Fibroblast of lung (primary cell): ENCODE measurements at places on chromosomes 2 and 18.
A peak's percentile ranks its signal among the peaks of the same experiment; 100 is the strongest.

GRCh38 chr2:154449951-154450658 is 248.4 kb upstream of the KCNJ3 start:
- DNase-seq, result no peak

DNA sequence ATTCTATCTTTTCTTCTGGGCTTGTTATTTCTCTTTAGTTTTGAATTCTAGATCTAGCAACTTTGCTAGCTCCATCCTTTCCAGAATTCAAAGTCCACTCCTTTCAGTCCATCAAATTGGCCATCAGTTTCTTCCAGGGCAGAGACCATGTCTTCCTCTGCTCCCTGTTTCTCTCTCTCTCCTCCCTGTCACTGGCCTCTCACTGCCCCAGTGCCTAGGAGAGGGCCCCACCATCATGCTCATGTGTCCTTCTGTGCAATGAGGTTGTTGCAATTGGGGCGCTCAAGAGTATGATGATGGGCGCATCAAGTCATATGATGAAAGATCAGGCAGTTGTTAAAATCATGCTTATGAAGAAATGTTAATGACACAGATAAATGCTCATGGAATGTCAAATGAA is 159.2 kb upstream of the HS6ST1 start:
- no peak for DNase-seq

DNA sequence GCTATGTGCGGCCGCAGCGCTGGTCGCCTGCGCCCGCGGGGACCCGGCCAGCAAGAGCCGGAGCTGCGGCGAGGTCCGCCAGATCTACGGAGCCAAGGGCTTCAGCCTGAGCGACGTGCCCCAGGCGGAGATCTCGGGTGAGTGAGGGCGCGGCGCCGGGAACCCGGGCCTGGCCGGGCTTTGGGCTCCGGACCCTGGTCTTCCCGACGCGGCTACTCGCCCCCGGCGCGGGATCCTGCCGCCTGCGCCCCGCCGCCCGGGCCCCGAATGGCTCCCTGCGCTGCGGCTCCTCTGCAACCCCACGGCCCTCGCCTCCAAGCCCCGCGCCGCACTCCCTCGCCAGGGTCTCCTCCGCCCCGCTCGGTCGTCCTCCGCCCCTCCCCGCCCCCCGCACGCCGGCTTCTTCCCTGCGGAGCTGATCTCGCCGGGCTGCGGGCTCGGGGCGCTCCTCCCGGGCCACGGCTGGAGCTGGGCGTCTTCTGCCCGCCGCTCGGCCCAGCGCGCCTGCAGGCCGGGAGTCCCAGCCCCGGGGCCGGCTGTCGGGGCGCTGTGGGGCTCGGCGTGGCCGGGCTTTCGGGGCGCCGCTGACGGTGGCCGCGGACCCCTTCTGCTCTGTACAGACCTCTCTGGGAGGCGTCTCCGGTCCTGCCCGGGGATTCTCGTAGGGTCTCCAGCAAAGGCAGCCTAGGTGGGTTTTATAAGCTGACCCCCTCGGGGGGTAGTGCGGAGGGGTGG is 652 bp downstream of the GPC1 start:
- no peak for DNase-seq

DNA sequence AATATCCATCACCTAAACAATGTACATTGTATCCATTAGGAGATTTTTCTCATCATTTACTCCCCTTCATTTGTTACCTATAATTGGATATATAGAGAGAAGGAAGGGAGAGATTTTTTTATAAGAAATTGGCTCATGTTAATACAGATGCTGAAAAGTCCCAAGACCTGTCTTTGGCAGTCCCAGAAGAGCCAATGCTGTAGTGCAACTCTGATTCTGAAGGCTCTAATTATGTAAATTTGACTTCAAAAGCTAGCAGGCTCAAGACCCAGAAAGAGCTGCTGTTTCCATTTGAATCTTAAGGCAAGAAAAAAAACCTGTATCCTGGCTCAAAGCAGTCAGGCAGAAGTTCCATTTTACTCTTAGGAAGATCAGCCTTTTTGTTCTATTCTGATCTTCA is 1245.5 kb upstream of the FAM98A start:
- no peak for DNase-seq

DNA sequence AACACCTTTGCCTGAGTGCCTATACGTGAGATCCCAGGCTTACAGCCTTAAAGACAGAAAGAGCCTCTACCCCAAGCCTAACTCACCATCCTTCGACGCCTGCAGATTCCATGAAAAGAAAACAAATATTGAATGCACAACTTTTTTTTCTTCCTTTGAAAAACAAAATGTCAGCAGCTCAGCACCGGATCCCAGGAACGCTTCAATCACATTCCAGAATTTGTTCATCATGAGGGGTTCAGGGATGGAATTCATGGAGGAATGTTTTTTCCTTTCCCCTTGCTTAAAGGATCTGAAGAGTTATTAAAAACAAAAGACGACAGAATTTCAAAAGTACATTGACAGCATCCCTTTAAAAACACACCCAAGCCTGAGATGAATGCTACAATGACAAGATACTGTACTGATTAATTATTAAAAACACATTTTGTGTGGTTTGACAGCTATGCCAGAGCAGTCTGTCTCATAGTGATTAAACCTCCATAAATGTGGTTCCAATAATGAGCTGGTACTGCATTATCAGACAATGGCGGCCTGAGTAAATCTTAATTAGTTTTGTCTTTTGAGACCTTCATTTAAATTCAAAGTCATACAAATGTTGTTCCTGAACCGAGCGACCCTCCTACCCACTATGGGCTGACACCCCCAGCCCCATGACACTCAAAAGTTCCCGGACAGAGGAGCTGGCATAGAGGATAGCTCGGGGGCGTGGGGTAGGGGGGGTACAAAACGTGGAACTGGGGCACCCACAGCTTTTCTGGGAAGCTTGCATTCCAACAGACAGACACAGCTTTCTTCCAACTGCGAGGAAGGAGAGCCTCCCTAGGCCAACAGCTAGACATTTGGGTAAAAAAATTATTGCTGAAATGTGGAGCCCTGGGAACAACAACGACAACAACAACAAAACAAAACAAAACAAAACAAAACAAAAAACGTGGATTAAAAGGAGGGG is 227.5 kb downstream of the TTC32 start:
- no peak for DNase-seq

DNA sequence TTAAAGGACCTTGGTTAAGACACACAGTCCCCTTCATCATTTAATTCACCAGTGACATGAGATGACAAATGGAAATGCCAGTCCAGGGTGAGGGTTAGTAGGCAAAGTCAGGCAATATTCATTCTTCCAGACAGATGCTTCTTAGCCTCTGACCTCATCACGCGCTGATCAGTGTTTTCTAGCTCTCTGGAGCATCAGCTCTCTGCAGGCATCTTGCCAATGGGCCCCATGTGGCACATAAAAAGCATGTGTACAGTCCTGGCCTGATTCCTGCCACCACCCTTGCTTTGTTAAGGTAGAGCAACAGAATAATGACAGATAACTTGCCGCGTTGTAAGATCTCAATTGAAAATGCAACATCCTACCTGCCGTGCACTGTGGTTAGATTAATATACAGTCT is 20.3 kb upstream of the NPAS2 start:
- no peak for DNase-seq

DNA sequence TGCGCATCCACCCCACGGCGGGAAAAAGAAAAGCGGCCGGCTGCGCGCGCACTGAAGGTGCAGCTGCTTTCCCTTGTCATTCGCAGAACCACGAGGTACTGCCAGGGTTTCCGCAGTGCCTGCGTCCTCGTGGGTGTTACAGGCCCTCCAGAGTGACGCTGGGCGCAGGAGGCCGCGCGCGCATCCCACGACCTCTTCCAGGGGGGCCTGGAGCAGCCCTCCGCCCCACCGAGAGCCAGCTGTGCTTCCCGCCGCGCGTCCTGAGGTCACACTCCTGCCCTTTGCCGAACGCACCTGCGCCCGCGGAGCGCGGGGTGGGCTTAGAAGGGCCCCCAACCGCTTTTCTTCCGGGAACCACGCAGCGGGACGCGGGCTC is 378 bp upstream of the IAH1 start:
- DNase-seq, result peak; percentile 32

DNA sequence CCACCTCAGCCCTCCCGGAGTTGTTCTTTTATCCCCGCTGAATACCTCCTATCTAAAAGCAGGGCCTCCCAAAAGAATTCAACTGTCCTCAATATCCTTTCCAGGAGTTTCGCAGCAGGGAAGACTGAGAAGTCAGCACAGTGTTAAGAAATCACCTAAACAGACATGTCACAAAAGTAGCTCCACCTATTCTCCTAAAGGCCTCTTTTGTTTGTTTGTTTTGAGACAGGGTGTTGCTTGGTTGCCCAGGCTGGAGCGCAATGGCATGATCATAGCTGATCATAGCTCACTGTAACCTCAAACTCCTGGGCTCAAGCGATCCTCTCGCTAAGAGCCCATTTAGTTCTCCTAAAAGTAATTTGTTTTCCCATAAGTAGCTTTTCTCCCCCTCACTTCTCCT is 53.8 kb downstream of the TEX44 start:
- no peak for DNase-seq

DNA sequence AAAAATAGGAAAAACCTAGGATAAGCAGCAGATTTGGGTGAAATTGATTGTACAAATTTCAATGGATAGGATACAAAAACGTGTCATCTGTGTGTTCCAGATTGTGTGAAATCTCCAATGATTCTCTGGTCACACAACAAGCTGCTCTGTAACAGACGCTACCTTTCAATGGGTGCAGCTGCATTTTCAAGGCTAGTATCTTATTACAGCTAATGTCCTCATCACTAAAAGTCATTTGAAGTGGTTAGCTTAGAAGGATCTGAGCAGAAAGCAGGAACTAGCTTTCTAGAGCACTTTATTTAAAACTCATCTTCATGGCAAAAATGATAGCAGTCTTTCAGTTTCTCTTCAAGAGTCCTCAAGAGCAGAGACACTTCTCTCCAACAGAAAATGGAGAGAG is 364.6 kb downstream of the LRP1B start:
- DNase-seq, result no peak

DNA sequence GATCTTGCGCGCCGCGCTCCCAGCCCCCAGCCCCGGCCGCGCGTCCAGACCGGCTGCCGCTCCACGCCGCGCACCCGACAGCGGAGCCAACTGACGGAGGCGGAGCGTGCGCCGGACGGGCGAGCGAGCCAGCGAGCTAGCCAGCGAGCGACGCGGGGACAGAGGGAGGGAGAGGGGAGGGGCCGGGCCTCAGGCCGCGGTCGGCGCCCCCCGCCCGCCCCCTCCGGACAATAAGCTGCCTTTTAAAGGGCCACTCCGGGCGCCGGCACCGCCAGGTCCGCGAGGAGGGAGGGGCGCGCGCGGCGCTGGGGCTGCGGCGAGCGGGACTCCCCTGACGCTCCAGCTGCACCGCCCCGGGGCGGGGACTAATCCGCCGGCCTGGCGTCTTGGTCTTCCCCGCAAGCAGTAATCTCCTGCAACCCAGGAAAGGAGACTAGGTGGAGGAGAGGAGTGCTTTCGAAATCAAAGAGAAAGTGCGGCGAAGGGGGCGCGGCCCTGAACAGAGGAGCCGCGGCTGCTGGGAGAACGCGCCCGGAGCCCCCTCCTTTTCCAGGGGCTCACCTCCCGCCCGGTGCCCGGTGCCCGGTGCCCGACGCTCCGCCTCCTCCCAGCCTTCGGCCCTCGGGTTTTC is at the start of gene BIN1:
TSS of gene BIN1 (minus strand) at position 164 of the 631 bp plus-strand sequence. CDS start 211 bp downstream, outside the sequence.
- peak; percentile 93 for DNase-seq

DNA sequence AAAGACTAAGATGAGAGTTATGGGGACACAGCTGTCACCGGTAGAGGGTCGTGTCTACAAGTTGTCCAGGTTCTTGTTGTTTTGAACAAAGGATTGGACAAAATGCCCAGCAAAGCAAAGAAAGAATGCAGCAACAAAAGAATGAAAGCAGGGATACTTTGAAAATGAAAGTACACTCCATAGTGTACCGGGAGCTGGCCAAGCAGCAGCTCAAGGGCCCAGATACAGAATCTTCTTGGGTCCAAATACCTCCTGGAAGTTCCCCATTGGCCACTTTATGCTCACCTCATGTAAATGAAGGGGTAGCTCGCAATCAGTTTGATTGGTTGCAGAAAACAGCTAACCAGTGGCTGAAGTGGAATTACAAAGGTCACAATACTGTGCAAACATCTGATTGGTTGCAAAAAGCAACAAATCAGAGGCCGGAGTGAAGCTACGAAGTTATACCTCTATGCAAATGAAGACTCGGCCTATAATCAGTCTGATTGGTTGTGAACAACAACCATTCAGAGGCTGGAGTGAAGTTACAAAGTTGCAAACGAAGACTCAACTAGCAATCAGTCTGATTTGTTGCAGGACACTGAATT is 474.9 kb upstream of the TMEFF2 start:
- no peak for DNase-seq

DNA sequence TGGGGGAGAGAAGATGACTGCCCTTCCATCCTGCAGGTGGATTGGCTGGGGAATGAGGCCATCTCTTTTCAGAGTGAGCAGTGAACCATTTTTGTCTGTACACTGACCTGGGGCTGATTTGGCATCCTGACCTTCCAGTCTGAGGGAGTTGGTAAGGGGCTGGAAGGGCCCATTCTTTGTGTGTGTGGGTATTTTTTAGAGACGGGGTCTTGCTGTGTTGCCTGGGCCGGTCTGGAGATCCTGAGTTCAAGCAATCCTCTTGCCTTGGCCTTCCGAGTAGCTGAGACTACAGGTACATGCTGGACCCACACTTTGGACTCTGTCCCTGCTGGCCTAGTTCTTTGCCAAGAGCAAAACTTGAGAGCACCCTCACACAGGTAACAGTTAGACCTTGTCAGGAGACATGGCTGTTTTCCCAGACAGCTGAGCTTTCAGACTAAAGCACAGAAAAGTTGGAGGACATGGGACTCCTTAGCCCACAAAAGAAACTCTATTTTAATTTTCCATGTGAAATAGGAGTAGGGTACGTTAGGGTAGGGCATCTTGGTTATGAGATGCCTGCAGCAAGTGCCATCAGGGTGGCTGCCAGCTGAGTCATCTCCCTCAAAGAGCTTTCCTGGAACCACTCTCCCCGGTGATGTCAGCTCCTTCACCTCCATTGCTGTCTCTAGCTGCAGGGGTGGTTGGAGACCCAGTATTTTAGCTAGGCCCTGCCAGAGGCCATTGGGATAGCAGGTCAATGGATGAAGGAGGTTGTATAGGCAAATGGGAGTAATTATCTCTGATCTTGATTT is 60.7 kb downstream of the DGKD start:
- DNase-seq, result peak; percentile 79
